NCI-H2107 (cell line): ENCODE measurements at places on chromosomes 7 and 10.

GRCh38 chr10:116540814-116541213 lies 4.9 kb upstream of the PNLIP start:
- no peak for DNase-seq

DNA sequence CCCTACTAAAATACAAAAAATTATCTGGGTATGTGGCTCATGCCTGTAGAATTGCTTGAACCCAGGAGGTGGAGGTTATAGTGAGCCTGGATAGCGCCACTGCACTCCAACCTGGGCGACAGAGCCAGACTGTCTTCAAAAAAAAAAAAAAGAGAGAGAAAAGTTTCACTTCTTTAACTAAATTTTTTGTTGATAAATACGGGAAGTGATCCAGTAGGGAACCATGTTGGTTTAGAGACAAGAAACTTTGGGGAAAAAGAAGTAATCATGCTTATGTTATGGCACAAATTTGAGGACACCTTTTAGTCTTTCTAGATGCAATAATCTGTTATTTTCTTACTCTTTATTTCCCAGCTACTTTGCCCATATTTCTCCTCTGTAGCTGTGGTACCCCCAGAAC lies 309.7 kb downstream of the TYW1 start:
- no peak for DNase-seq

DNA sequence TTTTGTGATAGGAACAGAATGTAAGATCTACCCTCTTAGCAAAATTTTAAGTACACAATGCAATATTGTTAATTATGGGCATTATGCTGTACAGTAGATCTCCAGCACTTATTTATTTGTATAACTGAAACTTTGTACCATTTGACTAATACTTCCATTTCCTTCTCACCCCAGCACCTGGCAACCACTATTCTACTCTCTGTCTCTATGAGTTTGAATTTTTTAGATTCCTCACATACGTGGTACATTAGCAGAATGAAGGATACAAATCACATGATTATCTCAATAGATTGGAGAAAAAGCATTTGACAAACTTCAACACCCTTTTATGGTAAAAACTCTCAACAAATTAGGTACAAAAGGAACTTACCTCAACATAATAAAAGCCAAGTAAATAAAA lies 90.3 kb upstream of the DLX6 start:
- no peak for DNase-seq

DNA sequence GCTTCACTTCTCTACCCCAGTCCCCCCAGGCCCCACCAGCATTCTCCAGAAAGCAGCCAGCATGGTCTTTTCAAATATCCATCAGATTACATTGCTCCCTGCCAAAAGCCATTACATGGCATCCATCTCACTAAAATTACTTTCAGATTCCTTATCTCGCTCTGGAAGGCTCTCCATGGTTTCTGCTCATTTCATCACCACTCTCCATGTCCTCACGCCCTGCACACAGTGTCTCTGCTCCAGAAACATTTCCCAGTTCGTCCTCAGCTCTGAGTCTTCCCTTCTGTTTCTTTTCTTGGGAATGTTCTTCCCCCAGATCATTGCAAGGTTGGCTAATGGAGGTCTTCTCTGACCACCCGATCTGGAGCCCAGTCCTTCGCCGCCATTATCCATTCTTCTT lies 499.1 kb downstream of the KCNMA1 start:
- DNase-seq, result no peak

DNA sequence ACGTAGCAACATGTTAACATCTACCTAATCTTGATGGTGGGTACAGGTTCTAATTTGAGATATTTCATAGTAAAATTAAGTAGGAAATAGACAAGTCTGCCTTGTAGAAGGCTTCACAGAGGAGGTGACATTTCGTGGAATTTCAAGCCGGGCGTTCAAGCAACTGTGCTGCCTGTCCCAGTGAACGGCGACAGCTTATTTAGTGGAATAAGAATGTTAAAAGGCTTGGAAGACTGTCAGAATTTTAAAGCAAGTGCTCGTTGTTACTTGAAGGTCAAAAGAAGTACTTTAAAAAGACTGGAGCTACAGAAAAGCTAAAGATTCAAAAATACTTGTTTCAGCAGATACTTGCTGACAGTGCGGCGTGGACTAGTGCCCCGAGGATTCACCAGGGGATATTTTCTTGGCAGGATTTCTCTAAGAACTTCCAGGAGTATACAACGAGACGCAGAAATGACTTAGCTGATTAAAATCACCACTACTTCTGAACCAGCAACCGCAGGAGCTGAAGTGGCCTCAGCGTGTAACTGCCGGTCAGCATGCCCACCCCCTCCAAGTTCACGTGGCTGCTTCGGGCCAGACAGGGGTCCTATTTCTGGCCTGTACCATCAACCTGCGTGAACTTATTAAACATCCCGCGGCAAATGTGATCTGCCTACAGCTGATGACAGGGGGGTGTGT lies 46.5 kb downstream of the CTBP2 start:
- no peak for DNase-seq

GRCh38 chr10:71219918-71220688 lies 7.7 kb downstream of the UNC5B start:
- no peak for DNase-seq

DNA sequence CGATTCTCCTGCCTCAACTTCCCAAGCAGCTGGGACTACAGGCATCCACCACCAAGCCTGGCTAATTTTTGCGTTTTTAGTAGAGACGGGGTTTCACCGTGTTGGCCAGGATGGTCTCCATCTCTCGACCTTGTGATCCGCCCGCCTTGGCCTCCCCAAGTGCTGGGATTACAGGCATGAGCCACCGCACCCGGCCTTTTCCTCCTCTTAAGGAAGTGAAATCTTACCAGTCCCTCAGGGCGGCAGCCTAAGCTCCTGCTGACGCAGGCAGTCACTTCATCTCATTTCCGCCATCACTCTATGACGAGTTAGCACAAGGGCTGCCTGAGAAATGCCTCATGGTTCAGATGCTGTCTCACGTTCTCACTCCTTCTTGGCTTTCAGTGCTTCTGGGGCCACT lies 246.0 kb upstream of the SHH start:
- no peak for DNase-seq

- DNase-seq, result no peak
Measured at GRCh38 chr10:125101581-125101980, 58.8 kb downstream of the CTBP2 start.

GRCh38 chr10:70661623-70662361 lies 10.5 kb upstream of the ADAMTS14 start:
- DNase-seq, result no peak
